ENCODE measurements at places on chromosomes 1 and 21. TPM values are rescaled to one million over a fixed set of nuclear protein-coding genes. Genes with fewer than 3 reads are reported as not detected.

- DNase-seq = no peak
These were observed 870 bp downstream of the KRTAP10-8 start for GRCh38 chr21:44612669-44613229.

DNA sequence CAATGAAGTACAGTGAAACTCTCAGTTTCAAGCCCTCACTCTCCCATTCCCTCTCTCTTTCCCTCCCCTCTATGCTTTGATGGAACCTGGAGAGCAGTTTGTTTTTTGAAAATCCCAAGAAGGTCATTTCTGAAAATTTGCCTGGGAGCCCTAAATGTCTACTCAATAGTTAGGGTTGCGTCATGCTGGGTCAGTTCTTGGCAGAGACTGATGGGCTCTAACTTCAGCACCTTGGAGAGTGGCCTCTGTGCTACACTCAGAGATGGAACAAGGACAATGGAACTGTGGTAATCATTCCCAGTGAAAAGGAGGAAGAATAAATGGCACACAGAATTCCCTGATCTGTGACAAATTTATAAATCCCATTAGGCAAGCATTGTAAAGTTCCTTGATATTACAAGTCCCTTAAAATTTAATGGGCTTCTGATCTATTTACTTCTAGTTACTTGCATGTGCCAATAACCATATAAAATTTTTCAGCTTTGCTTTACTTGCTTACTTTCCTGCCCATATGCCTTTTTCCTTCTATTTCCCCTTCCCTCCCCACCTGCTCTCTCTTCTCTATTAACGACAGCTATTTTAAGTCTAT, 182.9 kb upstream of the KCND3 start:
- DNase-seq = peak; percentile 62

GRCh38 chr1:156438278-156438987, 62.1 kb downstream of the MEF2D start:
- no peak for DNase-seq

DNA sequence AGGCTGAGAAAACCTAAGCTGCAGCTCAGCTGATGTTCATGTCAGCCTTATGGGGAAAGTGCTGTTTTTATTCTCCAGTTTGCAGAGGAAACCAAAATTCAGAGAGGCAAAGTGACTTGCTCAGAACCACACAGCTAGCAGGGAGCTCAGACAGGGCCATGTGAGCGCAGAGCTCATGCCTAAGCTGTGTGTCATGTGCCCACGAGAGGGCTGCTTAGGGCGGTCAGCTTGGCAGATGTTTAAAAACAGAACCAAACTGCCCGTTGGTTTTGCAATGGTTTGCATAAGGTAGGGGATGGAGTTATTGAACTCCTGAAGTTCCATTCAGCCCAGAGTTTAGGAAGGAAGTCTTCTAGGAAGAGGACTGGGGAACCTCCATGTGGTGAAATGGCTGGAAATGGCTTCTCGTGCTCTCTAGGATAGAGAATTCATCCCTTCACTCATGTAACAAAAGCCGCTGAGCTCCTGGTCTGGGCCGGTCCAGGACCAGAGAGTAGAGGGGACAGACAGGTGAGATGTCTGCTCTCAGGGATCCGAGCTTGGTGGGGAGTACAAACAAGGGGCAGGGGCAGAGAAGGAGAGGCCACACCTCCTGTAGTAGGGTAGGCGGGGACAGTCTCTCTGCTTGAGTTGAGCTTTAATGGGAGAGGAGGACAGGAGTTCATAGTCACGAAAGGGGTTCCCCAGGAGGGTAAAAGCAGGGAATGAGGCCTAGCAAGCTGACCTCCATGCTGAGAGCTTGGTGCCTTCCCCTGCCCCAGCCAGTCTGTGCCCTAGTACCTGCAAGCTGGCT, 46.9 kb downstream of the ARHGEF10L start:
- DNase-seq = no peak

DNA sequence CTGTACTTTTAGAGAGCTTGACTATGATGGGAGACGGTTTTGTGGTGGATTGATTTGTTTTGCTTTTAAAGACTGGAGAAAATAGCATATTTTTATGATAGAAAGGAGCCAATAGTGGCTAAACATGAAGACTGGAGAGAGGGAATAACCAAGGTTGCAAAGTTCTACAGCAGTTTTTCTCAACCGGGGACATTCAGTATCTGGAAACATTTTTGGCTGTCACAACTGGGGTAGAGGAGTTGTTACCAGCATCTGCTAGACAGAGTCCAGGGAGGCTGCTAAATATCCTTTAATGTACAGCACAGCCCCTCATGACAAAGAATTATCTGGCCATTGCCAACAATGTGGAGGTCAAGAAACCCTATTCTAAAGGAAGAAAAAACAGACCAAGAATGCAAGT, 38.4 kb upstream of the RAP1A start:
- DNase-seq = no peak

Gene SCP2
- total RNA-seq = 61.8 TPM

Gene TIE1
- total RNA-seq = 2.2 TPM

Gene TRIM63
- total RNA-seq = not detected

Gene KCNJ15
- 0.40 TPM for total RNA-seq
